NCI-H146 (cell line): ENCODE measurements at places on chromosomes 16 and 17.

- DNase-seq, result no peak
Observed at GRCh38 chr17:50631195-50631907, 3.3 kb upstream of the ABCC3 start.

GRCh38 chr17:28719021-28719433 is 758 bp upstream of the RPL23A start:
- DNase-seq, result no peak

DNA sequence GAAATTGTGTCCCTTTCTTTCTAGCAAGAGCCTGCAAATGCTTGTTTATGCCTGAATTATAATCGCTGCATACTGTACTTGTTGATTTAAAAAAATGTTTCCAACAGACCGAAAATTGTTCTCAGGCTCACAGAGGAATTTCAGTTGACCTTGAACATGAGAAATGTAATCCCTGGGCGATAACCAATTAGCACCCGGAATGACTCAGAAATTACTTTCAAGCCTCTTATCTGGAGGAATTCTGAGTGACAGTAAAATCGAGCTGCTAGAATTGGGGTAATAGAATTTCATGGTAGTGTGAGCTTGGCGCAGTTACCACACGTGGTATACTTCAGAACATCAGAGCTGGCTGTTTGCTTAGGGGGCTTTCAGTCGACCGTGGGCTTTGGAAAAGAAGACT is 139.1 kb upstream of the CACNG3 start:
- DNase-seq, result no peak

- no peak for DNase-seq
Observed at GRCh38 chr16:85655216-85656129, 33.3 kb downstream of the GINS2 start.

- DNase-seq, result no peak
Observed at GRCh38 chr17:82959990-82960418, 119.4 kb upstream of the METRNL start.

DNA sequence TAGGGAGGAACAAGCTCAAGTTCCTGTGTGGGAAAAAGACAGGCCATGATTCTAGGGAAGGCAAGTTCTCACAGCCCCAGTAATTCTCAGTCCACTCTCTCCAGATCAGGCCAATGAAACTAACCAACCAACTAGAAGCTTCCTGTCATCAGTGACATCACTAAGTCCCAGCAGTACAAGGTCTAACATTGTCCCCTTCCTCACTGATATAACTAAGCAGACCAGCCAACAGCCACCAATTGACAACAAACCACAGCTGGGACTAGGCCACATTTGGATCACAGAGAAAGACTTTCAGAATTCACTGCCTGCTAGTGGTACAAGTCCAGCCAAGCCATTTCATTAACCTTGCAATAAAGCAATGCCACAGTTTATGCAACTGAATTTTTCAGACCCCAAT is 94.0 kb downstream of the CACNG1 start:
- DNase-seq, result no peak

DNA sequence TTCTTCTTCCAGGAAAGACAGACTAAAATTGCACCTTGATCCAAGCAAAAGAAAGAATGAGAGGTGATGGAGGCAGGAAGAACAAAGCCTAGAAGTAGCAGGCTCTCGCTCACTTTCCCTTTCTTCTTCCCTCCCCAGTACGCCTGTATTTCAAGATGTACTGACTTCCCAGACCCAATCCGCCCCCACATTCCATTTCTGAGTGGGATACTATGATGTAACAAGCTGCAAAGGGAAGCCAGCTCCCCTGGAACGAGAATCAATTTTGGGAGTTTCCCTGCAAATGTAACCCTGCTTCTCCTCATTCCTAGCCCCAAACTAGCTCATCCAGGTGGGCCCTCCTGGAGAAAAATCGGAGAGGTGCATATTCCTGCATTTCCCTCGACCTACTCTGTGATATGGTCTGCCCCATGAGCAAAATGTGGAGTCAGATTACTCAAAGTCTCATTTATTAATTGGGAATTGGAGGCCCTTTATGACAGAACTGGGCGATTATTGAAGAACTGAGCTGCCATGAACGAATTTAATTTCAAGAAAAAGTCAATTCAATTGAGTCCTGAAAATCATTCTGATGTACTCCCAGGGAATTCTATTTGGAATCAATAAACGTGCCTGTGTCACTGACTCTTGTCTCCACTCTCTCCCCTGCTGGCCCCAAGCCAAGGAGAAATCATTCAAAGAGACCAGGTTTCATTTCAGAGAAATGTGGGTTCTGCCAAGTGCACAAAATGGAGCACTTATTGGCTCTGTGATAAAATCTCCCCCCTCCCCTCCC is 398.9 kb downstream of the SHISA9 start:
- no peak for DNase-seq

GRCh38 chr16:71808593-71809459 is at the start of gene AP1G1:
Gene AP1G1 (minus strand): TSS chr16:71808834. CDS start chr16:71789479, 19,355 bp downstream.
- peak; percentile 96 for DNase-seq

DNA sequence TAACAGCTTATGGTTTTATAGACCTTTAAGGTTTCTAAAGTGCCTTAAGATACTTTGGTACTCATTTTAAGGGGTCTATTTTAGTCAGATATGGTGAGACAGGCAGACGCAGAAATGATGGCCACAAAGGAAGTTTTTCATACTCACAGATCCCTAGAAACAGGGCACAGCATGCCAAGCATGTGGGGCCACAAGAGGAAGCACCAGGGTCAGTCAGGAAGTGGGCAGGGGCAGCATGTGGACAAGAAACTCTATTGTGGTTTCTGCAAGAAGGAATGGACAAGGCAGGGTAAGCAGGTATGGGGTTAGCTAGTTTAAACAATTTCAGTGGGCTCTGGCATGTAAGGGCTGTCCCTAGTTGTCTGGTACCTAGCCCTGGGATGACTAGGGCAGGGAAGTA is 8.5 kb downstream of the EFCAB3 start:
- DNase-seq, result no peak

DNA sequence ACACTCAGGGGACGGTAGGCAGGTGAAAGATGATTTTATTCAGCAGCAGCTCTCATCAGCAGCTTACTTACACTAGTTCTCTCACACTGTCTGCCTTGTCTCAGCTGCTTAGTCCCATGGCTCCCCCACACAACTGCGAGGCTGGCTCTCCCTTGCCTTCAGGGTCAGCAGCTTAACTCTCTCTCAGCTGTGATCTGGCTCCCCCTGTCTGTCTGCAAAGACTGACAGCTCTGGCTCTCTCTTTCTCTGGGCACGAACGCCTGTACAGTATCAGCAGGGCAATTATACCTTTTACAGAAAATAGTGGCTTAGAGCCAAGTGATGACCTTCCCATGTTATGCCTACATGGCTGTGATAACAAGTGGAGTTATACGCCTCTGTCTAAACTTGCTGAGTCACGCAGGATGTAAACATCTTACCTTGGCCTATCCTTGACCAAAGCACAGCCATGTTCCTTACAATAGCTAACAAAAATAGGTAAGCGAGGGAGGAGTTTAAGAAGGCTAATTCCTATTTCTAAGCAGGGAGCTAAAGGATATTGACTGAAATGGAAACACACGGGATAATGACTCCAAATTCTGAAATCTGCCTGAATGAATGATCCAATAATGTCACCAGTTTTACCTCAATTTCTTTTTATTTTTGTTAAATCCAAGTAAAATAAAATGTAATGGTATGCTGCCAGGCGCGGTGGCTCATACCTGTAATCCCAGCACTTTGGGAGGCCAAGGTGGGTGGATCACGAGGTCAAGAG is 1.1 kb upstream of the NDUFAB1 start:
- DNase-seq, result peak; percentile 40

GRCh38 chr16:19499006-19499405 is 22.9 kb downstream of the GDE1 start:
- DNase-seq, result no peak

DNA sequence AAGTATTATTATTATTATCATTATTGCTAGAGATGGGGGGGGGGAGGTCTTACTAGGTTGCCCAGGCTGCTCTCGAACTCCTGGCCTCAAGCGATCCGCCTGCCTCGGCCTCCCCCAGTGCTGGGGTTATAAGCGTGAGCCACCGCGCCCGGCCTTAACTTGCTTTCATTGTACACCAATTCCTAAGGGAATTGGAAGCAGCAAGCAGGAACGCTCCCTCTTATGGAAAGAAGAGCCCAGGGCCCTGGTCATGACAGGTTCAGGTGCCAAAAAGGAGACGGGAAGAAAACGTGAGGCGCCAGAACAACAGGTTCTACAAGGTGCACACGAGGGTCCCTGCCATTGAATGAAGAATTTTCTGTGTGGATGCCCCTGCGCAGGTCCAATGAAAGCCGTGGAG is 540 bp upstream of the RPL38 start:
- peak; percentile 53 for DNase-seq

- DNase-seq, result no peak
Observed at GRCh38 chr17:41848788-41849187, 11.2 kb downstream of the KLHL10 start.

- no peak for DNase-seq
Observed at GRCh38 chr17:13851889-13852288, 217.4 kb upstream of the COX10 start.

- no peak for DNase-seq
Observed at GRCh38 chr17:80029258-80029974, 6.3 kb downstream of the TBC1D16 start.

DNA sequence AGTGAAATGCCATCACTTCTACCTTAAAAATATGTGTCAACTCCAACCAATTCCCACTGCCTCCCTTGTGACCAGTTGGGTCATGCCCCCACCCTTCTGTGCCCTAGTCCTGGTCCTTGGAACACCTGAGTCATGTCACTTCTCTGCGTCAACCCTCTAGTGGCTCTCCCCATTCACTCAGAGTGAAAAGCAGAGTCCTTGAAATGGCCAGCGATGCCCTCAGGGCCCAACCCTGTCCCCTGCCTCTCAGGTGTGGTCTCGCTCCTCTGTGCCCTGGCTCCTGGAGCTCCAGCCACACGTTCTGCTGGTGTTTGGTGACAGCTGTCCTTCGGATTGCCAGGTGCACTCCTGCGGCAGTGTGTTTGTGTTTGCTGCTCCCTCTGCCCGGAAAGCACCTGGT is 89.2 kb downstream of the SPECC1 start:
- DNase-seq, result no peak

DNA sequence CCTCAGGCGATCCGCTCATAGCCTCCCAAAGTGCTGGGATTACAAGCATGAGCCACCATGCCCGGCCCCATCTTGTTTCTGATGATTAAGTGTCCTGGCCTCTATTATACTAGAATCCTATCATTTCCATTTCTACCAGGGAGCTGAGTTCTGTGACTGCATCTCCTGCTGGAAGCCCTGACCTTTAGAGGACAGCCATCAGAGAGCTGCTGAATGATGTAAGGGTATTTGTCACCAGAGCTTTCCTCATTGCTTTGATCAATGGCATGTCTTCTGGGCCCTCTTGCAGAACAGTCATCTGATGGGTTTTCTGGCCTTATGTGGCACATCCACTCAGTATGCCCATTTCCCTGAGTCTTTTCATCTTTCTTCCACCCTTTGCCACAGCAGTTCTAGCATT is 39.9 kb downstream of the PSMD12 start:
- DNase-seq, result no peak

DNA sequence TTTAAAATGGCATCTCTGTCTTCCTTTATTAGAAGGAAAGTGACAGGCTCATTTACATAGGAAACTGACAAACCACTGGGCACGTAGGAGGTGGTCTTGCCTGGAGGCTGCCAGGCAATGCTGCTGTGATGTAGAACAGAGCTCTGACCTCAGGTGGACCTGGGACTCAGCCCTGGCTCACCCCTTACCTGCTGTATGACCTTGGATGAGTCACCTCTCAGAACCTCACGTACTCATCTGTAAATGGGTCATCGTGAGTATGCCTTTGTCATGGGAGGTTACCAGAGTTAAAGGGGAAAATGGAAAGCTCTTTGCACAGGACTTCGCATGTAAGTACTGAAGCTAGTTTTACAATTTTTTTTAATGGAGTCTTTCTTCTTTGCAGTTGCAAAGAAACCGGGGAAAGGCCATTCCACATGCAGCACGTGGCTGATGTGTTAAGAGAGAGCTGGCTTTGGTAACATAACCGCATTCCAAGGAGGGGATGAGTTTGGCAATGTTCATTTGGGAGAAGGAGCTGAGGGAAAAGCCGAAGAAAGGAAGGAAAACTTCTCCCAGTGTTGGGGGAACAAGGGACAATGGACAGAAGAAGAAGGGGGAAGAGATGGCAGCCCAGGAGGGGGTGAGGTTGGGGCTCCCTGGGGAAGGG is 37.4 kb upstream of the LONP2 start:
- DNase-seq, result no peak

DNA sequence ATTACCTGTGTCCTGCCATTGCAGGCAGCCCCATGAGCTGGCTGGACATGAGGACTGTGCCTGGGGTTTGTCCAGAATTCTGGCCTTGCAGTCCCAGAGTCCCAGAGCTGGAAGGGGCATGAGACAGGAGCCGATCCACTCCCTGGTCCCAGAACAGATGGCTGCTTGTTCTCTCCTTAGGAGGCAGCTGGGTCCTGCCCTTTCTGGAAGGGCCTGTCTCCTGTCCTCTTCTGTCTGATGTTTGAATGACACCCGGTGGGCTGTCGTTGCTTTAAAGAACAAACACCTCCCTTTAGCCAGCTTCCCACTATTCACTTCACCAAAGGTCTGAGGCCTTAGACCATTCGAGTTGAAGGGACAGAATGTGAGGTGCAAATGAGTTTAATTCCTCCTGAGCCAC is 63.8 kb downstream of the RAP1GAP2 start:
- DNase-seq, result no peak

DNA sequence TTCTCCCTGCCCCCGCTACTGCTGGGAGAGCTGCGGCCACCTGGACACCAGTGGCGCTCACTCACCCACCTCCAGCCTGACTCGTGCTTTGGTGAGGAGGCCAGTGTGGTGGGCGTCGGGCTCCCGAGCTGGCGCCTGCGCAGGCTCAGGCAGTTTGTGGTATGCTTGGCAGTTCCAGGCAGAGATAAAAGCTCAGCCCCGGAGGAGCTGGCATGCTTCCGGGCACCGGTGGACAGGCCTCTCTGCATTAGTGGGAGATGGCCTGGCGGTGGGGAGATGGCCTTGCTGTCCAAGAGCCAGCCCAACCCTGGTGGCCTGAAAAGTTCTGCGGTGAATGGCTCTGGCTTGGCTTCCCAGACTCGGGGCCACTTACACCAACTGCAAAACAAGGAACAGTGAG is 4.1 kb downstream of the ADGRG1 start:
- no peak for DNase-seq

DNA sequence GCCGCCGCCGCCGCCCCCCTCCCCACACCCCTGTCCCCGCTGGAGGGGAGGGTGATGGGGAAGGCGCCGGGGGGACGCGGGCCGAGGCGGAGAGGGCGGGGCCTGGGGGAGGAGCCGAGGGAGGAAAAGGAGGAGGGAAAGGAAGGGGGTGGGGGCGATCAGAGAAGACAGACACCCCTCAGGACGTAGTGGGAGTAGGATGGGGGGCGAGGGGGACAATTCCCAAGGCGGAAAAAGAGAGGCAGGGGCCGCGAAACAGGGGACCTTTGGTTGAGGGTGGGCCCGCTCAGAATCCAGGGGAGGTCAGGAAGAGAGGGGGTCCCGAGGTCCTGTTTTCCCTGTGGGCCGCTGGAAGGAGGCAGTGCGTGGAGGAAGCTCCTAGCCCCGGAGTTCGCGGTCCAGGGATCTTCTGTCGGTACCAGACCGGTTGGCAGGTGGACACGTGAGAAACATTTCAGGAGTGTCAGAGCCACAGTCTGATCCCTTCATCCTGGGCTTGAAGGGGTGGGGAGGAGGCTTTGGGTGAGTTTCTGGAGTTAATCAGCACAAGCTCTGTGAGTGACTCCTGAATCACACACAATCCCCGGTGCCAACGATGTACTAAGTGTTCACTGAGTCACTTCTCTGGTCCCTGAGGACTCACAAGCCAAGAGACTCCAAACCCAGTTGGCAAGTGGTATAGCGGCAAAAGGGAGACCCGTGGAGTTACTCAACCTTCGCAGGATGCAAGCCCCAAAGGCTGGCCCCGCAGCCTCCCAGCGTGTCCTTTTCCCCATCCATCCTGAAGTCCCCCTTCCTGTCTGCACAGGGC is at the start of gene XYLT1:
Gene XYLT1, minus strand, starts transcription at position 53 of the 811 bp plus-strand sequence. CDS start 164 bp downstream, outside the sequence.
- DNase-seq, result no peak
